ENCODE measurements at places on chromosomes 4 and X.
A peak's percentile ranks its signal among the peaks of the same experiment; 100 is the strongest.

- no peak for DNase-seq
Measured at GRCh38 chr4:137608085-137608484, 75.8 kb upstream of the PCDH18 start.

DNA sequence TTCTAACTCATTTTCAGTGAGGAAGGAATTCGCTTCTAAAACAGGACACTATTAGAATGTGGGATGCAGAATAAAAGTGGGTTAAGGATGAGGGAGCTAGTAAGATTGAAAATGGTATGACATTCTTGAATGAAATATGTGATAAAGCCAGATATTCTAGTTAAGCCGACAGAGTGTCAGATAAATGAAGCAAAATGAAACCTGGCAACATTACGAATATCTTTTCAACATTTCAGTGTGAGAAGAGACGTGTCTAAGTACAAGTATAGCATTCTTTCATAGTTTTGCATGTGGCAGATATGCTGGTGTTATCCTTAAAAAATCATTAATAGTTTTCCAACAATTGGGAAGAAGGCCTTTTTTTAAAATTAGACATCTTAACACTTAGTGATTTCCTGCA is 1101.4 kb downstream of the RPA4 start:
- DNase-seq, result no peak

DNA sequence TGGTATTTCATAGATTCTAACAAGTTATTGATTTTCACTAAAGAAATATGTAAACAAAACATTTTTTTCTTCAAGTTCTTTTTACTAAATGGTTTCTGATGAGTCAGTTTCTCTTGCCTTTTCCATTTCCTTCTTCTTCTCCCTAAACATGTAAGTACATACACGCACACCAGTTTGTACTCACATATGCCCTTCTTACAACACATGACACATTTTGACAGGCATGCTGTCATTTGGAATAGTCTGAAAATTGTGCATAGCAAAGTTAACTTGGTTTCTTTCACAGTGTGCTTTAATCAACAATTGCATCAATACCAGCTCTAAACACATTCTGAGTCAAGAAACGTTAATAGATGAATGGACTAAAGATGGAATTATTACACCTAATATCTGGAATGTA is 35.1 kb downstream of the PRSS12 start:
- DNase-seq, result no peak

GRCh38 chrX:68112321-68112720 is 321.0 kb downstream of the OPHN1 start:
- no peak for DNase-seq

DNA sequence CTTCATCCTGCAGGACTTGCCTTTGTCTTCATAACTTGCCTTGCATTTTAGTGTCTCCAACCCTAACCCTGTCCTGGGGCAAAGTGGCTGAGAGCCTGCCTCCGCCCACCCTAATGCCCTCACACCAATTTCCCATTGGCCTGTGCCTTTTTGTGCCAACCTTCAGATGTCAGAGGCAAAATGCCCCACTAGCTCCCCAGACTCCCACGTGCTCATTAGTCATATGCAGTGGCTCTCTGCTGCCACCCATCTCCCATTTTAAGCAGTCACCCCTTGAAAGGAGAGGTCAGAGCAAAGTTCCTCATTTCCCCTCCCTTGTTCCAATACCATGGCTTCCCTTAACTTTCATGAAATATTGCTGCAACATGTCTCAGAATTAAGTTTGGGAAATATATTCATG is 74.8 kb upstream of the PASD1 start:
- peak; percentile 0 for DNase-seq

- no peak for DNase-seq
Measured at GRCh38 chr4:130825284-130825683, 1729.3 kb downstream of the C4orf33 start.

DNA sequence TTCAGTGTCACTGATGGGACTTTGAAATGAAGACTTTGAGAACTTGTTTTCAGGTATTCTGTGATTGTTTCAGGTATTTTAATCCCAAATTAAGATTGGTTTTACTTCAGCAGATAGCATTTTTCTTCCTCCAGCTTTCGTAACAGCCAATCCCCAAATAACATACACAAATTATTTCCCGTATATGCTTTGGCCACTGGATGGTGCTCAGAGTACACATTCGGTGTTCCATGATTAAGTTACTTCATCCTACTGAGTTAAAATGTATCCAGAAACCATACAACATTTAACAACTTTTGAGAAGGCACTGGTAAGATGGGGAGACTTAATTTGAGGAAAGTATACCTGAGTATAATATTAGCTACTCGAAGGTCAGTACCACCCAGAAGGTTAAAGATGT is 233.4 kb upstream of the FAM47A start:
- no peak for DNase-seq

- peak; percentile 72 for DNase-seq
Measured at GRCh38 chr4:10461091-10461849, 4.0 kb upstream of the ZNF518B start.

GRCh38 chr4:80266253-80266901 is at the start of gene FGF5:
TSS of gene FGF5 (plus strand) at chr4:80266664. CDS start at chr4:80266825, 161 bp downstream.
- DNase-seq, result no peak

DNA sequence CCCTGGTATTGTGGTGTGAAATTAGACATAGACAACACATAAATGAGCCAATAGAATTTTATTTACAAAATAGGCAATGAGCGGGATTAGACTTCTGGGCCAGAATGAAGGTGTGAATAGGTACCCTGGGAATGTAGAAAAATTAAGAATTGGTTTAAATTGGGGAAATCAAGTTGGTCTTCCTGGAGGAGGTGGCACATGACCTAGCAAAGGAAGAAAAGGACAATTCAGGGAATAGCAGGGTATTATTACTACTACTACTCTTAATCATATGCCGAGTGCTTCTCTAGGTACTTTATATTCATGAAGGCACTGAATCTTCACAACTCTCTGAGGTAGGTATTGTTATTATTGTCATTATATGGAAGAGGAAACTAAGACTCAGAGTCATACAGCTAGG is 202.1 kb downstream of the LHFPL1 start:
- no peak for DNase-seq

DNA sequence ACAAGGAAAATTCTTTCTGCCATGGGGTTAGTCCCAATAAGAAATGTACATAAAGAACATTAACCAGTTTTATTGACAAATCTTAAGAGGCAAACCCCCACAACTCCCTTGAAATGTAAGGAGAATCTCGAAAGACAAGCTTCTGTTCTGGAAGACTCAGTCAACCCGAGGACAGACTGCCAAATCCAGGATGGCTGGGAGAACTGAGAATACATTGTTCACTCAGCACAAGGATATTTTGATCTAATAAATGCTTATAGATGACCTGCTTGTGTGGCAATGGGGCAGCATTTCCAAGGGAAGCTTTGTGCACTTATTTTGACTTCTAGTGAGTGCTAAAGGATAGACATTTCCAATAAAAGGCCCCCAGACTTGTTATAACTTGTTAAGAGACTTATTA is 280.4 kb downstream of the DHX15 start:
- DNase-seq, result no peak

DNA sequence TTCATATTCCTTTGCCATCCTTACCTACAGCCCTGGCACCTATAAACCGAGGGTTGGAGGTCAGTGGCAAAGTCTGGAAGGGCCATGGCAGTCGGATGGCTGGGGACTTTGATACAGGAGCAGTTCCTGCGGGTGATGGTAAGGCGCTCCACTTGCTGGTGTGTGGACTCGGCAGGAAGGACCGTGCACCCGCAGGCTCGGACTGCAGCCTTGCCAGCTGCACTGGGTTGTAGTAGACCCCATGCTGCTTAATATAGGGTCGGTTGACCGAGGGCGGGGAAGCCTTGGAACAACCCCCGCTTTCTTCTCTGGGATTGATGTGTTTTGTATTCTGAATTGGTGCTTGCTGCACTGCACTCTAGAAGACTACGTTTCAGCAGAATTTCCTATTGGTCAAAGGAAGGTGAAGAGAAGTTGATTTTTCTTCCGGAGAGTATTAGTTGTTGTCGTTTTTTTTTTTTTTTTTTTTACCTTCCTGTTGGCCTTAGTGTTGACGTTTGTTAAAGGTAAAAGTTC is 638 bp downstream of the BLTP1 start:
- no peak for DNase-seq

DNA sequence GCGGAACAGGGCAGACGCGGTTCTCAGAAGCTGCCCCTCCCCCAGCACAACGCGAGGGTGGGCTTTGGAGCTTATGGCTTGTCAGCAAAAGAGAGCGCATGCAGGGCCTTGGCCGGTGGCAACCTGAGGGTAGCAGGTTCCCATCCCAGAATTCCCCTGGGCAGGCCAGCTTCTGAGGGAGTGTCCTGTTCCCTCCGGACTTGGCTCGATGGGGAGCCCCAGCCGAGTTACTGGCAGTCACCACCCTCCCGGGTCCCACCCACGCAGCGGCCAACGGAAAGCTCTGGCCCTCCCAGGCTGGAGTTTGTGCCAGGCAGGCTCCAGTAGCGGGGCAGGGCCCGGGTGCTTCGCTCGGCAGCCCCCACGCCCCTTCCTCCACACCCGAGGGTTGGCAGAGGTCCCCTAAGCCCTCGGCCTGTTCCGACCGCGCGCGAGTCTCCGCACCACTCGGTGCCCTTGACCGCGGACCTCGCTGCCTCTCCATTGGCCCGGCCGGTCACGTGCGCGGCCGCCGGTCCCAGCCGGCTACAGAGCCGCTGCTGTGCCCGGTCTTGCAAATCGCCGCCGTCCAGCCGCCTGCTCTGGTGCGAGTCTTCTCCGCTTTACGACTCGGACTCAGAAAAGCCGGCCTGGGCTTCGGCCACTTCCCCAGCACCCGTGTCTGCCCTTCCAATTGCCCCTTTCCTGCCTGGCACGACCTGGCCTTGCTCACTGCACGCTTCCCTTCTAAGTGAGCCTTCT is 20.9 kb upstream of the MTM1 start:
- DNase-seq, result no peak

GRCh38 chr4:172657081-172657480 is 511.5 kb upstream of the GALNT7 start:
- DNase-seq, result no peak

- no peak for DNase-seq
Measured at GRCh38 chrX:124010157-124010556, 48.7 kb downstream of the STAG2 start.

GRCh38 chr4:110508827-110509710 is 33.1 kb downstream of the ENPEP start:
- no peak for DNase-seq

GRCh38 chrX:23937100-23937499 is 29.3 kb downstream of the CXorf58 start:
- no peak for DNase-seq

DNA sequence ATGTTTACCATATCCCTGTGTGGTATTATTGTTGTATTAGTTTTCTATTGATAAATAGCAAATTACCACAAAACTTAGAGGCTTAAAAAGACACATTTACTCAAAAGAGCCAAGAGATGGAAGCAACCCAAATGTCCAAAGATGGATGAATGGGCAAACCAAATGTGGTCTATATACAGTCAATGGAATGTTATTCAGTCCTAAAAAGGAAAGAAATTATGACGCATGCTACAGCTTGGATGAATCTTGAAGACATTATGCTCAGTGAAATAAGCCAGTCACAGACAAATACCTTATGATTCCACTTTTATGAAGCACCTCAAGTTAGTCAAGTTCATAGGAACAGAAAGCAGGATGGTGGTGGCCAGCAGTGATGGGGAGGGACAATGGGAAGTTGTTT is 144.7 kb downstream of the QDPR start:
- no peak for DNase-seq

GRCh38 chrX:101223226-101223625 is 3.6 kb downstream of the DRP2 start:
- DNase-seq, result no peak

GRCh38 chr4:174697896-174698295 is 131.2 kb downstream of the GLRA3 start:
- no peak for DNase-seq

DNA sequence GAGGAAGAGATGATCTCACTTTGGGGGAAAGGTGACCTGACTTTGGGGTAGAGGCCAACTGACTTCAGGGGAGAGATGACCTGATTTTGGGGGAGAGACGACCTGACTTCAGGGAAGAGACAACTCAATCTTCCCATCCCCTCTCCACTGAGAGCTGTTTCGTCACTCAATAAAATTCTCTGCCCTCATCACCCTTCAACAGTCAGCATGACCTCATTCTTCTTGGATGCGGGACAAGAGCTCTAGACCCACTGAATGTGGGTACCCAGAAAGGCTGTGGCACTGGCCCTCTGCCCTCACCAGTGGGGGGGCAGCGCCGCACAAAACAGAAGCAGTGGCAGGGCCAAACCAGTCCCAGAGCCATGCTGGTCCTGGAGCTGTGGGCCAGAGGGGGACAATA is 34.6 kb downstream of the ATXN3L start:
- no peak for DNase-seq

GRCh38 chr4:116449764-116450163 is 635.6 kb downstream of the TRAM1L1 start:
- no peak for DNase-seq

DNA sequence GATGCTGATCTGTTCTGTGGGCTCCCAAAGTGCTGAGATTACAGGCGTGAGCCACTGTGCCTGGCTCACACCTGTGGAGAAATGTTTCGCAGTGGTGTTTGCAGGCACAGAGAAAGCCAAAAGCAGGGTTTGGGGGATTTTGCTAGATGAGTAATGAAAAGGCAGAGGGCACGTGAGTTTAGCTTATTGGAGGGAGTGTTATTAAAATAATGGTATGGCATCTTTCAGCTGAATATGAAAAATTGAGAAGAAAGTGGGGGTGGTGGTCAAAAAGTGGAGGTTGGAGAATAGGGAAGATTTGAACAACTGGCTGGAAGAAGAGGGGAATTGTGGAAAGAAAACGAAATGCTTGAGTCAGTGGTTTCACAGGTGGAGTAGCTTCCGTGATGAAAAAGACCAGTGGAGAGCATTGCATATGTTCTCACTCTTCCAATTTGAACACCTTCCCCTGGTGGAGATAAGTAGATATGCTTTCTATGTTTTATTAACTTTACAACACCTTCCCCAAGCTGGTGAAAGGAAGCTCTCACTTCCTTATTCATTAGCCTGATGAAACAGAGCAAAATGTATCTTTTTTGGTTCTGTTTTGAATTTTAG is 1.1 kb upstream of the CHST7 start:
- no peak for DNase-seq

- no peak for DNase-seq
Measured at GRCh38 chr4:47427935-47428334, 35.6 kb downstream of the COMMD8 start.

DNA sequence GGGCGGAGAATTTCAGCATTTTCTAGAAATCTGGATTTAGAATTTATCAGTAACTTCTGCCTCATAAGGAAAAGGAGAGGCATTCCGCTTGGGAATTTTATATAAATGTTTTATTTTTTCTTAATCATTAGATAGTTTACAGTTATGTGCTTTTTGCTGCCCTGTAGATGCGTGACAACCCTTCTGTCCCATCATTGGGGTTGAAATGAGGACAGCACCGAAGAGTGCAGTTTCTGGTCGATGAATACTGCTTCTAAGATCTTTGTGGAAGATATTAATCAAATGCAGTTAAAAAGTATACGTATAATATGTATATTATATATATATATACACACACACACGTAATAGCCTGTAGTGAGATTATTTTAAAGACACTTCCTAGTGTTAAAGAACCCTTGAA is 1.5 kb downstream of the RBPJ start:
- no peak for DNase-seq

DNA sequence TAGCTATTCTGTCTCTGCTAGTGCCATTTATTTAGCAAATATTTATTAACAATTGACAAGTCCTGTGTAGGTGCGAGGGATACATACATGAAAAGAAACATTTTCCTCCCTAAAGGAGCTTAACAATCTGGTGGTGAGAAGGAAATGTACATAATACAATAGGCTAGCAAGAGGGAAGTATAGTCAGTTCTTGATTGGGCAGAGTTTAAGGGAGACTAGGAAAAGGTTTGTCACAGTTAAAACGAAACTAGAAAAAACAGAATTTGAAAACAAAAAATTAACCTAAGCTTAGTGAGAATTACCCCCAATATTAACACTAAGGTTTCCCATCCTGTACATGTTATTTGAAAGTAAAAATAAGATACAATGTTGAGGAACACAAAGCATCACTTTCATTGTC is 8.6 kb upstream of the MAML3 start:
- DNase-seq, result no peak
